Adrenal gland (tissue), 19 donors: ENCODE measurements at places on chromosomes 12 and 14. TPM values are rescaled to one million over a fixed set of nuclear protein-coding genes. Genes with fewer than 3 reads are reported as not detected.

The CMTM5 gene
- 1.9 TPM for polyA plus RNA-seq

The GPR84 gene
- polyA plus RNA-seq = 0.93 TPM

The CCDC175 gene
- not detected for polyA plus RNA-seq

The NYNRIN gene
- 3.4 TPM for polyA plus RNA-seq

The C12orf50 gene
- 0.17 TPM for polyA plus RNA-seq

The RNASE7 gene
- polyA plus RNA-seq = 0.20 TPM

The TAS2R9 gene
- polyA plus RNA-seq = not detected

The LRRC10 gene
- not detected for polyA plus RNA-seq

The ATN1 gene
- 57.4 TPM for polyA plus RNA-seq

The ARHGDIB gene
- 190 TPM for polyA plus RNA-seq

GRCh38 chr12:101671157-101671791, 26.2 kb upstream of the CHPT1 start:
- DNase-seq = no peak

- DNase-seq = no peak
Observed at GRCh38 chr12:2335109-2335508, 282.3 kb downstream of the CACNA1C start.

DNA sequence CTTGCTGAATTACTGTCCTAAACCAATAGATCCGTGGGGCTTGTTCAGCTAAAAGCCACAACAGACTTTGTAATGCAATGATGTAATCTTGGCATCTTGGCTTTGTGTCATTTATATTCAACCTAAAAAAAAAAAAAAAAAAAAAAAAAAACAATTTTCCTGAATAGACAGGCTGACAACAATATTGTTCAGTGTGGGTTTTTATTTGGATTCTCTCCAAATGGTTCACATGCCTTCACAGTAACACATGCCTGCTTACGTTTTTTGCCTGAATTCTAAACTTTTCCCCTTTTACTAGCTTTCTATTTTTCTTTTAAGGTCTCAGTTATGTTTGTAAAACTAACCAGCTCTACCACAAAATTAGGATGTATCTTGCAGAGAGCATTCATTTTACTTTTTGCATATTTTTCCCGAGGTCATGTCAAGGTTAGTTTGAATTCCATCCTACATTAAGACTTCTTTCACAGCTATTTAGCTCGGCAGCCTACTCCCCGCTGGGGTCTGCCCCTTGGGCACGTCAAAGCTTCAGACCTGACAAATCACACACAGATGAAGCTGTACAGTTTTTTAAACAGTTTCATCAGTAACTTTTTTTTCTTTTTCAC, 213.7 kb upstream of the NPAS3 start:
- DNase-seq = no peak

GRCh38 chr12:80763874-80764273, 47.2 kb downstream of the MYF5 start:
- DNase-seq = no peak

DNA sequence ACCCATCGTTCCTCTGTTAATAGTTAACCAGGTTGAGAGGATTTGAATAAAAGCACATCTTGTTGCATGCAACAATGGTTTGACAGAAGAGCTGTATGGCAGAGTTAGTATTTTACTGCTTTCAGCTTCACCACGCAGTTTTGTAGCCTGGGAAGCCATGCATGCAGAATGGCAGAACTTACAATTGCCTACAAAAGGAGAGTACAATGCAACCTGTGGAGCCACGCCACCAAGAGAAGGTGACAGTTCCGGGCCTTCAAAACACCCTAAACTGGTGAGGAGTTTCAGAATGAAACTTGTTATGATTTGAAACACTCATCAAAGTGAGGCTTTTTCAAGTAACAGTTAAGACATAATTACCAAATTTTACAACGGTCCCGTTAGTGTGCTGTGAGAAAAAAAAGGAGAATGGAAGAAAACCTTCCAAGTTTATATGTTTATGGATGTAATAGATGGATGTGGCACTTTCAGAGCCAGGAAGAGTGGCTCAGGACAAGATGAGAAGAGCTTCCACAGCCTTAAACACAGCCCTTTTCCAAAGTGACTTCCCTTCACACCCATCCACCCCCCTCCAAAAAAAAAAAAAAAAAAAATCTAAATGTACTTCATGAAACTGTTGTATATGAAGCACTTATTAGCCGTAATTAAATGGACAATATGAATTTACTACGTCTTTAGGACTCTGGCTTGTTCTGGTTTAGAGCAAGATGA, 158.7 kb downstream of the EGLN3 start:
- DNase-seq = no peak

- no peak for DNase-seq
Observed at GRCh38 chr12:130186651-130187268, 24.5 kb downstream of the FZD10 start.

DNA sequence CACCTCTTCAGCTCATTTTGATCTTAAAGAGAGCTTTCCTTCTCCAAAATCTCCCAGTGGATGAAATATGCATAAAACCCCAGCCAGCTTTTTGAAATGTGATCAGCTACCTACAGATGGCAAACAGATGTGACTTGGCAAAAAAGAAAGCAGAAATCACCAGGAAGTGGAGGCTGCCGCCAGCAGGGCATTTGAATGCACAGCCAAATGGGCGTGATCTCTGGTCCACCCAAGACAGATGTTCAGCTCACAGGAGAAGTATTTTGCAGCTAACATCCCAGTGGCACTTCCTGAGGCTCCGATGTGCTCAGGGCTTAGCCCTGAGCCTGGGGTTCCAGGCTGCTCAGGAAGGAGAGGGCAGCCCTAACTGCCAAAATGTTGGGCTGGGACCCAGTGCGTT, 78.3 kb downstream of the LGMN start:
- DNase-seq = no peak

DNA sequence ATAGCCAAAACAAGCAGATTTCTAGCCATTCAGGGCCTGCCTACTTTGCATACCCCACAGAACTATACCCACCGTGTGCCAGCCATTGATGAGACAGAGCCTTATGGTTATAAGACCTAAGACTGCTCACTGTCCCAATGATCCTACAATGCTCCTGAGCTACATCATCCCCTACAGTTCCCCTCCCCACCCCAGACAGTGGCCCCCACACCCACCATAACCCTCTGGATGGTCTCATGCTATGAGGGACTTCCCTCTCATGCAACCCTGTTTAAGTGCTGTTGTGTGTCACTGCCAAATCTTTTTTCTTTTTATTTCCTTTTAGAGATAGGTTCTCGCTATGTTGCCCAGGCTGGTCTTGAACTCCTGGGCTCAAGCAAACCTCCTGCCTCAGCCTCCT, 75.9 kb downstream of the CHST11 start:
- no peak for DNase-seq

DNA sequence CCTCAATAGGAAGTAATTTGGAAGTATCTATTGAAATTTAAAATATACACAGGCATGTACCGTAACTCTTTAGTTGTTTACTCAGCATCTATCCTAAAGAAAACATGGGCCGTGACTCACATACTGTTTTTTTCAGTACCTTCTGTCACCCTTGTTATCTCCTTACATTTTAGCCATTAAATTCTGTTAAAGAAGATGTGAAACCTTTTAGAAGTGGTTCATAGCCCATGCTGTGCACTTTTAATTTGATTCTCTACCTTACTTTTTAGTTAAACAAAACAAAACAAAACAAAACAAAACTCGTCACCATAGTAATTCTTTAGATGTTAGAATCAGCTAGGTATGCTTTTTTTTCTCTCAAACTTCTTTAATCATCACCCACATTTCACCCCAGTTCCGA, 494.4 kb upstream of the RGS6 start:
- DNase-seq = no peak

GRCh38 chr14:69321601-69322330, 61.8 kb downstream of the GALNT16 start:
- DNase-seq = peak; percentile 23

DNA sequence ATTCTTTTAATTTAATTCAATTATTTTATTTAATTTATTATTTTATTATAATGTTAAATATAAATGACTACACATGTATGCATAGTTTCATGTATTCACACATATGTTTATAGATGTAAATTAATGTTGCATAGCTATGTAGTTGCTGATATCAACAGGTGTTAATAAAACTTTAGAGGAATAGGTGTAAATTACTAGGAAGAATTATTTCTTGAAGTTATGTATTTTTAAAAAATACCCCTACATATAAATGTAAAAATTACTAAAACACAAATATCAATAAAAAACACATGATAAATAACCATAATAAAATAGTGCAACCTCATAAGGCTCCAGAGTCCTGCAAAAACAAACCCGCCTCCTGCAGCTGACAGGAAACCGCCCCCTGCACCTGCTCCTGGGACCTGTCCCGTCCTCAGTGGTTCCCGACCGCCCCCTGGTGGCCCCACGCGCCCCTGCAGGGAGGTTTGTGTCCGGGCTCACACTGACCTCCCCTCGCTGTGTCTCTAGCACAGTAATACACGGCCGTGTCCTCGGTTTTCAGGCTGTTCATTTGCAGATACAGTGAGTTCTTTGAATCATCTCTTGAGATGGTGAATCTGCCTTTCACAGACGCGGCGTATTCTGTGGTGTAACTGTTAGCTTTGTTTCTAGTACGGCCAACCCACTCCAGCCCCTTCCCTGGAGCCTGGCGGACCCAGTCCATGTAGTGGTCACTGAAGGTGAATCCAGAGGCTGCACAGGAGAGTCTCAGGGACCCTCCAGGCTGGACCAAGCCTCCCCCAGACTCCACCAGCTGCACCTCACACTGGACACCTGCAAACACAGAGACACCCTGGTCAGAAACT, 1264.0 kb downstream of the TMEM121 start:
- peak; percentile 51 for DNase-seq

DNA sequence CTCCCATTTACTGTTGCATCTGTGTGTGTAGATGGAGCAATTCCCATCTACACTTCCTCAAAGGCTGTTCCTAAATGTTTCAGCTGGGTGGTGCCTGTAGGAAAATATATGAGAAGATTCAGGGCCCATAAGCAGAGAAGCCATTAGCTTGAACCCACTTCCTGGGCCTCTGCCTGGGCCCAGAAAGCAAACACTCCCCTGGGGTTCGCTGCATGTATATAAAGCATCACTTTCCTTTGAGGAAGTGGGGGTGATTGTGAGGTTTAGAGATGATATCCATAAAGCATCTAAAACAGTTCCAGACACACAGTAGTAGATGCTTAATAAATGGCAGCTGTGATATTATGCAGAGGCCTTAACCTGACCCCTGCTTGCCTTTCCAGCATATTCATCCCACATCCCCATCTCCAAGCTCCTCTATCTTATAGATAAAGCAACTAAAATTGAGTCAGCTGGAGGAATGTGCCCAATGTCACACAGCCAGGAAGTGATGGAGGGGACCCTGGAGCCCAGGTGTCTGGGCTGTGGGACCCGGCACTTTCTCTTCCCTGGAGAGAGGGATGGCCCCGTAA, 280.0 kb upstream of the CRY1 start:
- DNase-seq = no peak

DNA sequence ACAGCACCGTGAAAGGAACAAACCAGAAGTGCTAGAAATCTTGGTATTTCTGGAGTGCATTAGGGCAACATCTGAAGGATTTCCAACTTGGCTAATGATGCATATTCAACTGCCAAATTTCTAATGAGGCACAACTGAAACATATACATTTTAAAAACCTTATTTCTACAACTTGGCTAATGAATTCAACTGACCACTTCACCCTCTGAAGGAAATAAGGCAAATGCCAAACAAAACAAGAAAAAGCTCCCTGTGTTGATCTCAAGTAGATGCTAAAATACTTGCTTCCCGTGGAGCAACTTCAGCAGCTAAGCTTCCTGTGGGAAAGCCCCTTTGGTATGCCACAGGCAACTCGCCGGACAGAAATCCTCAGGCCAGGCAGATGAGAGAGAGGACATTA, 167.1 kb downstream of the TTC7B start:
- DNase-seq = no peak

DNA sequence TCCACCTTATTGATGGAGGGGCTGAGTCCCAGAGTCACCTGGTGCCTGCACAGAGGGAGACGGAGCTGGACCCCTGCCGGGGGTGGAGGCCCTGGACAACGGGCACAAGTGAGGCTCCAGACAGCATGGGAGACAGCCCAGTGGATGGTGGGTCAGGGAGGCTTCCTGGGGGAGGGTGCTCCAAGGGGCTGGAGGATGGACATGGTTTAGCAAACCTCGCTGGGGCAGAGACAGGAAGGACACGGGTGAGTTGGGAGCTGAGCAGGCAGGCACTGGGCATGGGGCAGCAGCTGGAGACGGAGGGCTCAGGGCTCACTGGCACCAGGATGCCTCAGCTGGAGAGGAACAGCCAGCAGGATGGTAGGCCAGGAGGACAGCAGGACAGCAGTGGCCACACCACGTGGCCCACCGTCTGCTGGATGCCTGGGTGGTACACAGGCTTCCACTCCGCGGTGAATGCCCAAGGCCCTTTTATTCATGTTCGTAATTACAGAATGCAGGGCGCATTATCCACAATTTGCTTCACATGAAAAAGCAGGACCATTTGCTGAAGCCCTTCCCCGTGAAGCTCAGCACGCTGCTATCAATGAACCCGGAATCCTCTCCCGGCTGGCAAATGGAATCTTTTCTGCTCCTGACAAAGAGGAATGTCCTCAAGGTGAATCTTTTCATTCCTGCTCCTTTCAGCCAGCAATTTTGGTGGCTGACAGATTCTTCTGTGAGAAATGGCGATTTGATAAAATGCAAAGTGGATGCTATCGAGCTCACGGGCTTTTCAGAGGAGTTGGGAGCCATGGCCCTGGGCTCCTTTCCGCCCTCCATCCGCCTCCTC, 138.1 kb upstream of the C14orf180 start:
- DNase-seq = no peak

GRCh38 chr14:106436310-106436905, 910.0 kb downstream of the TMEM121 start:
- DNase-seq = peak; percentile 32

GRCh38 chr14:101715210-101716076, 46.1 kb upstream of the PPP2R5C start:
- DNase-seq = no peak

DNA sequence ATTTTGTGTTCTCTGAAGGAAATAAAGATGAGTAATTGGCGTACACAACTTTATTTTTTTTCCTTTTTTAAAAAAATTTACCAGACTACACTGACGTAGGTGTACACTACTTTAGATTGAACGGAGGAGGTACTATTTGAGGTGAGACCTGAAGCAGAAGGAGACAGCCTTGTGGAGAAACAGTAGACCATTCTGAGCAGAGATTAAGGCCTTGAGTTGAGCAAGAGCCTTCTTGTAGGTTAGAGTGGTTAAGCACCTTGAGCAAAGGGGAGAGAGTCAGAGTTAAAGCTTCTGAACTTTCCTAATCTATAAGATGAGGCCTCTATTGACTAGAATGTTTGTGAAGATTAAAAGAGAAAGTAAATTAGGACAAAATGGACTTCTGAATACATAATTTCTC, 2.5 kb downstream of the LEMD3 start:
- DNase-seq = no peak

- DNase-seq = no peak
Observed at GRCh38 chr12:92122941-92123779, 22.5 kb downstream of the BTG1 start.

- DNase-seq = no peak
Observed at GRCh38 chr12:120007272-120007671, 18.2 kb downstream of the BICDL1 start.

GRCh38 chr14:96100161-96101064, 61.3 kb downstream of the C14orf132 start:
- peak; percentile 90 for DNase-seq
